AG10803 (cell line): ENCODE measurements at places on chromosomes 6 and 20.

- no peak for DNase-seq
Observed at GRCh38 chr6:116395647-116396046, 24.9 kb downstream of the DSE start.

DNA sequence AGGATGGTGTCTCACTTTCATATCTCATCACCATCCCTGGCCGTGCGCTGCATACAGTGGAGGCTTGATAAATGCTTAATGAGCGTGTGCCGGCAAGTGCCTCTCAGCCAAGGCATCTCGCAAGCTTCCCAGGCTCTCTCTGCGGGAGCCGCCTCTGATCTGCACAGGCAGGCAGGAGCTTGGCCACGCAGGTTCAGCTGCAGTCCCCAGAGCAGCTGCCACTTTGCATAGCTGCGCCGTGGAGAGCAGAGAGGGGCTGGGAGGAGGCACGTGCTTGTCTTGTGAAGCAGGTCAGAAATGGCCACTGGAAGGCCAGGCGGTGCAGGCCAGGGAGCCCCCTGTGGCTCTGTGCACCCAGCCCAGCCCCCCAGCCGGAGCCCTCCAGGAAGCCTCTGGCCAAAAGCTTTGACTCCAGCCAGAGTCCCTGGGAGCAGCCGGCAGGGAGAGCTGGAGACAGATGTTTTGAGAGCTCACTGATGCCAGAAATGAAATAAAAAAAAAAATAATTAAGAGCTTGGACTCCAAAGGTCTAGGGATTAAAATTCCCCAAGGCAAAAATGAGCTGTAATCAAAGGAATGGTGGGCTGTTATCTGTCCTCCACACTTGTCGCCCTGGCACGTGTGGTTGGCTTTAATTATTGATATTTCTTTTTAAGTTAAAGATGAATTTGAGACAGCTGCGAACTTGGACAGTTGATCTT is 377.0 kb downstream of the CDH4 start:
- DNase-seq, result no peak

GRCh38 chr6:123844011-123844410 is 40.3 kb downstream of the NKAIN2 start:
- DNase-seq, result no peak

DNA sequence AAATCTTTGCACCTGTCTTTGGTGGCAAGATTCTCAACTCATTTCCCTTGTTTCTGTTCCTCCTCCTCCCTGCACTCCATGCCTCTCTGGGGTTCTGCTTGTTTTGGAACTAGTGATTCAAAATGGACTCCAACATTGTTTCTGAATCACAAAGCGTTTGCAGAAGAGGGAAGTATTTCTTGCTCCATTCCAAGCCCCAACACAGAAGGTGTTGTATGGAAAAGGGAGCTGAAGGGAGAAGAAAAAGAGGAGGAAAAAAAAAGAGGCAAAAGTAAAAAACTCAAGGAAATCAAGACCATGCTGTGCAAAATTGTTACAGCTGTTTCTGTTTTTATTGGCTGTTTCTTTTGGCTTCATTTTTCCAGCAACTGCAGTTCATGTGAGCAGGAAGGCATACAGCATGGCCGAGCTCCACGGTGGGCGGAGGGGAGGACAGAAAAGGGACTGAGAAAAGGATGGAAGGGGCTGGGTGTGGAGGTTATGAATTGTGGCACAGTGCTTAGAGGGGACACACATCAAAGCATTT is 66.9 kb upstream of the PRL start:
- DNase-seq, result no peak

DNA sequence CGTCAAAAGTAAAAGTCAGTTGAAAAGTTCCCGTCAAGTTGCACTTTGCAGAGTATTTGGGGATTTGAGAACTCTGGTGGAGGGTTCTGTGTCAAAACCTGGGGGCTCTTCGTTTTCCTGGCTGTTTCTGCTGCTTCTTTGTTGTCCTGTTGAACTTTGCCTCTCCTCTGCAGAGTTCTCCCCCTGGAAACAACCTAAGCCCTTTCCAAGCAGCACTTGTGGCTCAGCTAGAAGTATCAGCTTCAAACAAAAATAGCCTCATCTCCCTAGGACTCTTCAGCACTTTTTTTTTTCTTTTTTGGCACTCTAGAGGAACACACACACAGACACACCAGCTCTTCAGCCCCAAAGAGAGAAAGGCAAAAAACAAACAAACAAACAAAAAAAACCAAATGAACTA is at the start of gene TRDN:
TSS of gene TRDN (minus strand) at position 169 of the 400 bp plus-strand sequence. CDS start 175 bp downstream, outside the sequence.
- no peak for DNase-seq

- no peak for DNase-seq
Observed at GRCh38 chr6:166754218-166755030, 127.4 kb upstream of the RPS6KA2 start.

DNA sequence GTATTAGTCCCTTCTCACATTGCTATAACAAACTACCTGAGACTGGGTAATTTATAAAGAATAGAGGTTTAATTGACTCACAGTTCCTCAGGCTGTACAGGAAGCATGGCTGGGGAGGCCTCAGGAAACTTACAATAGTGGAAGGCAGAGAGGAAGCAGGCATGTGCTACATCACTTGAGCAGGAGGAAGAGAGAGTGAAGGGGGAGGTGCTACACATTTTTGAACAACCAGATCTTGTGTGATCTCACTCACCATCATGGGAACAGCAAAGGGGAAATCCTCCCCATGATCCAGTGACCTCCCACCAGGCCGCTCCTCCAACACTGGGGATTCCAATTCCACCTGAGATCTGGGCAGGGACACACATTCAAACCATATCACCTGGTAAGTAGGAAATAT is 630.6 kb downstream of the QKI start:
- no peak for DNase-seq

DNA sequence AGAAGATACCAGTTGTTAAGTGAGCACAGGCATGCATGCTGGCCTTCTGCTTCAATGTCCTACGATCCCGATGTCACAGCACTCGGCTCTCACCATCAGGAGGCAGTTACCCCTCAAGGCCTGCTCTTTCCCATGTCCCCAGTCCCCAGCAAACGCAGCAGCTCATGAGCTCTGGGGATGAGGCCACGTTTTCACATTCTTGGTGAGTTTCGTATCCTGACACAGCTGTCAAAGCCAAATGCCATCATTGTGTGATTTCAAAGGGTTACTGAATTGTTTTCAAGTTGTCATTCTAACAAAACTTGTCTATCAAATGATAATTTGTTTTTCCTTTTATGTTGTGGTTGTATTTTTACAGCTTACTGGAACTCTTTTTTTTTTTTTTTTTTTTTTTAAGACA is 226.9 kb upstream of the KCNG1 start:
- no peak for DNase-seq

DNA sequence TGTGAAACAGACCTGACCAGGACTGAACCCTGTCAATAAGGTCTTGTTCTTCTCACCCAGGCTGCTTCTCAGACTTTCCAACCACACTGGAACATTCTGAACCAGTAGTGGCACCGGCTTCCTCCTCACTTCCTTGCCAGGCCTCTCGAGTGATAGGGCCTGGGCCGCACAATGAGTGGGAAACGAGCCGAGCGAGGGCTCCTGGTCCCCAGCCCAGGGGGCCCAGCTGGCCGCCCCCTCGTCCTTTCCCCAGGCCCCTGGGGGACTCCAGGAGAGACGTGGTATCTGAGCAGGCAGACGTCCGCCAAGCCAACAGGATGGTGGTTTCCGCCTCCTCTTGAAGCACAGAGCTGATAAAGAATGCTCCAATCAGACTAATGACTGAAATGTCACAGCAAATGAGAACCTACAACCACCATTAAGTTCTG is 117.9 kb downstream of the GMDS start:
- no peak for DNase-seq

GRCh38 chr6:32224696-32225095 is 829 bp upstream of the NOTCH4 start:
- DNase-seq, result no peak

DNA sequence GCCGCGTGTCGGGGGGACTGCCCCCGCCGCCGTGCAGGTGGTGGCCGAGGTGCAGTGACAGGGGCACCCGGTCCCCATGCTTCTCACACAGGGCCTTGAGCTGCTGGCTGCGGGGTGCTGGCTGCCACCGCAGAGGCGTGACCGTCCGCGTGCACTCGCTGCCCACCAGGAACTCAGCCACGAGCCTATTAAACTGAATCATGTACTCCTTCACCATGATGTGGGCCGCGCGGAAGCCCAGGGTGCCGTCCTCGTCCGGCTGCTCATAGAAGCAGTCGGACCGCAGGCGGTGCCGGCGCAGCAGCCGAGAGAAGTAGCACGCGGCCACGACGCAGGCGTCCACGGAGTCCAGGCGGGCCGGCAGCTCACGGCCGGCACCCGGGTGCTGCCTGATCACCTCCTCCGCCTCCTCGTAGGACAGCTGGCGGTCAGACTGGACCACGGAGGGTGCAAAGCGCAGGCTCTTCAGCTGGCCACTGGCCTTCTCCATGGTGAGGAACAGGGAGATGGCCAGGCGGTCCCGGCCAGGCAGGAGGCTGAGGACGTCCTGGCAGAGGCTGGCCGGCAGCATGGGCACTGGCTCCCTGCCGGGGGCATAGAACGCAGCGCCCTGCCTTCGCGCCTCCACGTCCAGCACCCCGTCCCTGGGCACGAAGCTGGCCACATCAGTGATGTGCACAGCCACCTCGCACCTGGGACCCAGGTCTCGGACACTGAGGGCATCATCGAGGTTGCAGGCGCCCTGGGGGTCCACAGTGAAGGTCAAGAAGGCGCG is 9.8 kb downstream of the HELZ2 start:
- DNase-seq, result no peak

DNA sequence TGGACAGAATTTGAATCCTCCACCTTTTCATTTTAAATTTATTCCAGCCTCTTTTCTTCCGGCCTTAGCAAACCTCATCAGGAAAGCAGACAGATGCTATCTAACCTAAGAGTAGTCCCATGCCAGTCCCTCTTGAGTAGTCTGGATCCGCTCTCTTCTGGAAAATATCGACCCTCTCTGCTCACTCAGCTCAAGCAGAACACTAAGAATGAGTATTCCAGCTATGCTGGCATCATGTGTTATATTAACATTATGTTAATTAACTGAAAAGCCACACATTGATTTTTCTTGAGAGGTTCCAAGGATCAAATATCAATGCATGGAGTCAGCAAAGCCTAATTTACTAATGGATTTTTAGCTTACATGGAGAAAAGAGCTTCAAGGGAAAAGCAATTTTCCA is 161.4 kb downstream of the ID4 start:
- no peak for DNase-seq
